ENCODE measurements at places on chromosomes 12 and 14.

- no peak for DNase-seq
Measured at GRCh38 chr14:65585216-65585615, 172.7 kb downstream of the FUT8 start.

GRCh38 chr12:31929027-31929526 is 30.1 kb upstream of the RESF1 start:
- no peak for DNase-seq

- DNase-seq = no peak
Measured at GRCh38 chr14:59183150-59183549, 5.3 kb upstream of the DAAM1 start.

DNA sequence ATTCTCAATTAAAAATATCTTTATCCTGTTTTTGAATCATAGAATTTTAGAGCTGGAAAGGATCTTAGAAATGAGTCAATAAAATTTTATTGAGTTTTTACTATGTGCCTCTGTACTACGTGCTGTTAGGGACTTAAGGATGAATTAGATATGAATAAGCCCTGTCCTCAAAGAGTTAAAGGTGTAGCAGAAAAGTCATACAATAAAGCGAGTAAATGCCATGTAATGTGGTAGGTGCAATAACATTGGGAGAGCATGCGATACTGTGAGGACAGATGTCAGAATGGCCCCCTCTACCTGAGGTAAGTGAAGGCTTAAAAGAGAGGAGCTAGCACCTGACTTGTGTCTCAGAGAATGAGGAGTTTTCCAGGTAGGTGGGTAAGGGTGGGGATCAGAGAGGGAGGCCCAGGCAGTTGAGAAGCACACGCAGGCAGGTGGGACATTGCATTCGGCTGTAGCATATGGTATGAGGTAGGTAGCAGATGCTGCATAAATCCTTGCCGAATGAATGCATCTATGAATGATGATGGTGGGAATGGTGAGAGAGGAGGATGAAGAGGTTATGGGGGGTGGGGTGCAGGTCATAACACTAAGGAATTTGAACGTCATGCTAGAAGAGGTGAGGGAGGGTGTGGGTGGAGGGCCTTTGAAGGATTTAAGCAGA is 35.4 kb upstream of the ATP23 start:
- DNase-seq = no peak

DNA sequence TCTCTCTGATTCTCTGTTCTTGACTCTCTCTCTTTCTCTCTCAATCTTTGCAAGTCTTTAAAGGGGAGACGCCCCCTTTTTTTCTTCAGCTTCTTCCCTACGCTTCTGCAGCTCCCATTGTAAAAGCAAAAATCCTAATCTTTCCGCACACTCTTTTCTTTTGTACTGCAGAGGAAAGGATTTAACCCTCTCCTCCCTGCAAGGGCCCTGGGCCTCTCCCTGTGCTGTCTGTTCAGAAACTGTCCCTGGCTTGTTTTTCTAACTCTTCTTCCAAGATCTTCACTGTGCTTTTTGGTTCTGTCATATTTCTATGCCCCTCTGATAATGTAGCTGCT is 10.9 kb upstream of the SALL2 start:
- DNase-seq = no peak

DNA sequence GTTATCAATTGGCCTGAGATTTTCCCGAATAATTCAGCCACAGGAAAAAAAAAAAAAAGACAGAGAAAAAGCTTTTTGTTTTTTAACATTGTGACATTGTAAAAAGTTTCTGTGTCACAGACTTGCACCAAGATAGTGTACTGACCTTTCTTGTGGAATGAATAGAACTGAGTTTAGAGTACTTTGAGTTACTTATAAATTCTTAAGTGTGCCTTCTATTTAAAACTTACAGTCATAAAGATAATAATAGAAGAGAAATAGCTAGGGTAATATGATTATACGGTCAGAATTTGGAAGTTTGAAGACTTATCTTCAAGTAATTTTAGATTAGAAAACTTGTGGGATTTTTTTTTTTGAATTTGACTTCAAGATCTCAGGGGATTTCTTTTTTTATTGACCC is 88.8 kb downstream of the FGD4 start:
- no peak for DNase-seq

DNA sequence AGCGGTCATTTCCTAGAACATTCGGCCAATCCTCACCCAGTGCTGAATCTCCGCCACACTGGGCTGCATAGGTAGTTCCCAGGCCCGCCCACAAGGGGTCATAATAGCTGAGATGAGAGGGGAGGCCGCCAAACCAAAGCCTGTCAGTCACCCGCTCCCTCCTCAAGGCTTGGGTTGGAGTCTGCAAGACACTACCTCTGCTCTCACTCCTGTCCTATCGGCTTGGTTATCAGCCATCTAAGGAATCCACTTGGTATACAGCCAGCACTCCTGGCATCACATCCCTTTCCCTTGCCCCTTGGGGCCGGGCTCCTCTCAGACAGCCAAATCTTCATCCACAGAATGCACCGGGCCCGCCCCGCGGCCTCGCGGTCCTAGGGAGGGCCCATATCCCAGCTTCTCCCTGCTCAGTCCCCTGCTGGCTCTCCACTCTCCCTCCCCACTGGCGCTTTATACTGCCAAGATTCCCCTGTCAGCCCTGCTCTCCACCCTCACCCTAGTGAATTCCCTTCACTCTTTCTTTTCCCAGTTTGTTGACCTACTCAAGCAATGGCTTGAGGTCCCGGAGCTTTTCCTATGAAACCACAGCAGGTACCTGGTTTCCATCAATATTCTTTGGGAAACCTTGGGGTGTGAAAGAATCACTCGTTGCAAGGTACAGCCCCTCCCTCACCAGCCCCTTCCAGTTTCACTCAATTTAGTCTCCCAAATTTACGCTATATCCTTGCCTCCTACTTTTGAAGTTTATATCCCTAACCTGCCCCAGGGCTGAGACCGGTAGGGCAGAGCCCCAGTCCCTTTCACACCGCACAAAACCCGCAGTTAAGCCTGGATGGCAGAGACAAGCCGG is 1.4 kb downstream of the IFFO1 start:
- peak; percentile 64 for DNase-seq

DNA sequence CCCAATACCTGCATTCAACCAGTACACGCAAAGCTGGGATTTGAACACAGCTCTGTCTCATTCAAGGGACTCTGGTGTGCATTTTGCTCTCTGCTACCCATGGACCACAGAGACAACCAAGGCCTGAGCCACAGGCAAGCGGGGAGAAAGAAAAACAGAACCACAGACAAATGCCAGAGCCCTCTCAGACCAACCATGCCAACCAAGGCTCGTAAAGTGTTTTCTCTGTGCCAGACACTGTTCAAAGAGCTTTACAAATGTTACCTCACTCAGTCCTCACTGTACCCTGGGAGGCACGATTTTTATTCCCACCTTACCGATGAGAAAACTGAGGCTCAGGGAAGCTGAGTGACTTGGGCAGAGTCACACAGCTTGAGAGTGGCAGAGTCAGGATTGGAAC is 32.4 kb upstream of the EML1 start:
- DNase-seq = no peak

- DNase-seq = no peak
Measured at GRCh38 chr14:90731487-90731886, 84.7 kb downstream of the TTC7B start.
